ENCODE measurements at places on chromosomes 3 and 15. TPM values are rescaled to one million over a fixed set of nuclear protein-coding genes. Genes with fewer than 3 reads are reported as not detected.
A peak's percentile ranks its signal among the peaks of the same experiment; 100 is the strongest.

DNA sequence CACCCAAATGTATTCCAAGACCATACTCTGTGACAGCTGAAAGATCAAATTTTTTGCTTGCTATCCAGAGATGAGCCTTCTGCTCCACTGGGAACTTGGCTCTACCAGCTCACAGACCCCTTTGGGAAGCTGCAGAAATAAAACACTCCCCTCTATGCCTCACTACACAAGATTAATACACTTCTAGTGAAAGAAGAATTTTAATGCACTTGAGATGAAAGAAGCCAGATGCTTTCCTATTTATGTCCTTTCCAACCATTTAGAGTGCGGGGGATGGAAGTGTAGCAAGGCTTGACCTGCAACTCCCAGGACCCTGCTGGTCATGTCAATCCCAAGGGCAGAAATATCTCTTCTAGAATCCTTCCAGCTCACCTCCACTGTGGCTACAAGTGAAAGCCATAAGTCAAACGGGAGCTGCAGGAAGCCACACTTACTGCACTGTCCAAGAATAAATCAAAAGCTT, 34.7 kb downstream of the ANXA2 start:
- DNase-seq = no peak

DNA sequence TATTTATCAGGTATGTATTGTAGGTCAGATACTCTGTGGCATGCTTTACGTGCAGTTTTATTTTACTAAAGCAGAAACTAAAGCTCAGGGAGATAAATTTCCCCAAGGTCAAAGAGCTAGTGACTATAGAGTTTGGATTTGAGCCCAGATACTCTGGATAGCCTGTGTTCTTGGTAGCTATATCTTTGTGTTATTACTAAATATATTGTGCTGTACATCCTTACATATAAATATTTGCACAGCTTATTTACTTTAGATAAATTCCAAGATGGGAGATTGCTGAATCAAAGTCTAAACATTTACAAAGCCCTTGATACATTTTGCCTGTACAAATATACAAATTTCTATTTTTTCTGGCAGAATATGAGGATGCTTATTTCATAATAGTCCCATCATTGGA, 660.9 kb upstream of the NAALADL2 start:
- no peak for DNase-seq

- no peak for DNase-seq
Measured at GRCh38 chr15:52790941-52791751, 1.0 kb upstream of the ONECUT1 start.

DNA sequence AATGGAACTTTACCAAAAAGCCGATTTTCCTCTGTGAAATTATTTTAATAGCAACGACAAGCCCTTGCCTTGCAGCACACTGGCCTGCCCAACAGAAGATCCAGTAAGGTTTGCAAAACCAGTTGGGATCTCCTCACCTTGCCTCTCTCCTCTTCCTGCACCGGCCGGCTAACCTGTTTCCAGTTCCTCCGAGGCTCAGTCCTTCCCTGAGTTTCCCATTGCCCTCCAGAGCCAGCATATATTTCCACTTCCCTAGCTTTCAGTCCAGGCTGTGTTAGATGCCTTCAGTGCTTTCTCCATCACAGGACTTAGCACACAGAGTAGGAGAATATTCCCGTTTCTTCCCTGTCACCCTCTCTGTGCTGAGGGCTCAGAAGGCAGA, 60.3 kb downstream of the NOX5 start:
- DNase-seq = peak; percentile 19

DNA sequence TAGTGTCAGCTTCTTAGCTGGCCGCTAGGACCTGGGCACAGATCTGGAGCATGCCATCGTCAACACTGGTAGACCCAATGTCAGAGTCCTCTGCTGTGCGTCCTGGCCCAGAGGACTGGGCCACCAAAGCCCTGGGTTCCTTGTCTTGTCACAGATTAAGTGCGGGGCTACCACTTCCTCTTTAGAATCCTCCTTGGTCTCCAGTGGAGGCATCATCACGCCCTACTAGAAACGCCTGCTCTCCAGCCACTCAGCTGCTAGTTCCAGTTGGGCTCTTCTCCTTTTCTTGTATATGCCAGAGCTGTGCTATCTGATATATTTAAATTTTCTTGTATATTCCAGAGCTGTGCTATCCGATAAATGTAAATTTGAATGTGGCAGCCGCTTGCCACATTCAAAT, 11.2 kb downstream of the PPCDC start:
- DNase-seq = no peak

POLQ gene
- total RNA-seq = 0.99 TPM

DNA sequence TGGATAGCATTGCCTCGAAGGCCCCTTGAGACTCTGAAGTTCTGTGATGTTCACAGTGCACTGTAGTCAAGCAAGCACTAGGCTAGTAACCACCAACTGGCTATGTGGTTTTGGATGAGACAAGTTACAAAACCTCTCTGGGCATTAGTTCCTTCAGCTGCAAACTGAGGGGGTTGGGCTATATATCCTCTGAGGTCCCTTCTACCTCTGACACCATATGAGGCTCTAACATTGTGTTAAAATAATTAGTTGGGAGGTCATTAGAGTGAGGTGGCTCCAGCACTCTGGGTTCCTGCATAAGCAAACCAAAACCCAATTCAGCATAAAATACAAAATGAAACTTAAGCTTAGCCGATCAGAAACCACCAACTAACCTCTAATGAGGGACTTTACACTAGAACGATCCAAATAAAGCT, 209.5 kb upstream of the LRRN1 start:
- DNase-seq = no peak

HOMER2 gene
- total RNA-seq = 0.20 TPM

DNA sequence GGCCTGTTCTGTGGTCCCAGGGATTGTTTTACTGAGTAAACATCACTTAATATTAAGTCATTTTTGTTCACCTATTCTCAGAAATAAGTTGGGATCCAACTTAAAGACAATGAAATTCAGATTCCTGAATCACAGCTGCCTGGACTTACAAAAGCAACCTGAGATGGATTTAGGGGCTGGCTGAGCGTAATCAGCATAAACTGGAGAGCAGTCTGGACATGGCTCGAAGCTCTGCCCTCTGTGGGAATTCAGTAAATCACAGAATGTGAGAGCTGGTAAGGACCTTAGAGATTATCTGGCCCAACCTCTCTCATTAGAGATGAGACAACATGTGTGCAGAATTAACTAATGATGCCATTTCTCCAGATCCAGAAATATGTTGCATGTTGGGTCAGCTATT, 23.7 kb downstream of the CCDC80 start:
- DNase-seq = no peak

MKRN2 gene
- total RNA-seq = 21.6 TPM

DNA sequence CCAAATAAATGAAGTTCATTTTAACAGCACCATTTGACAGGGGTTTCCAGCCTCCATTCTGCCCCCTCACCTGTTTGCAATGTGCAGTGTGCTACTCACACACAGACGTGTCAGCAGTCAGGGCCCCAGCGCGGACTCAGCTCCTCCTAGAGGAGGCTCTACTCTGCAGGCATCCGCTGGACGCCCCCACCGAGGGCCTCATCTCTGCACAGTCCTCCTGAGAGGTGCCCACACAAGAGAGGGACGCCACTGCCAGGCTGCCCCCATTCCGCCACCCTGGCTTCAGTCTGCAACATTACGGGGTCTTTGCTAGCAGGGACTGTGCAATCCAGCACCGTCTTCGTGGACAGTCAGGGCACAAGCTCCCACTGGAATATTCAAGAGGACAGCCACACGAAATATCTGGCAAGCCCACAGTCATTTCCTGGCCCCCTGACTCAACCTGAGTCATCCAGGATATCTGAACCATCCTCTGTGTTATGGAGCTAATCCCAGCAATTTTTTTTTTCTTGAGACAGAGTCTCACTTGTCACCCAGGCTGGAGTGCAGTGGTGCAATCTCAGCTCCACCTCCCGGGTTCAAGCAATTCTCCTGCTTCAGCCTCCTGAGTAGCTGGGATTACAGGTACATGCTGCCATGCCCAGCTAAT, 255.0 kb downstream of the OCA2 start:
- no peak for DNase-seq

DNA sequence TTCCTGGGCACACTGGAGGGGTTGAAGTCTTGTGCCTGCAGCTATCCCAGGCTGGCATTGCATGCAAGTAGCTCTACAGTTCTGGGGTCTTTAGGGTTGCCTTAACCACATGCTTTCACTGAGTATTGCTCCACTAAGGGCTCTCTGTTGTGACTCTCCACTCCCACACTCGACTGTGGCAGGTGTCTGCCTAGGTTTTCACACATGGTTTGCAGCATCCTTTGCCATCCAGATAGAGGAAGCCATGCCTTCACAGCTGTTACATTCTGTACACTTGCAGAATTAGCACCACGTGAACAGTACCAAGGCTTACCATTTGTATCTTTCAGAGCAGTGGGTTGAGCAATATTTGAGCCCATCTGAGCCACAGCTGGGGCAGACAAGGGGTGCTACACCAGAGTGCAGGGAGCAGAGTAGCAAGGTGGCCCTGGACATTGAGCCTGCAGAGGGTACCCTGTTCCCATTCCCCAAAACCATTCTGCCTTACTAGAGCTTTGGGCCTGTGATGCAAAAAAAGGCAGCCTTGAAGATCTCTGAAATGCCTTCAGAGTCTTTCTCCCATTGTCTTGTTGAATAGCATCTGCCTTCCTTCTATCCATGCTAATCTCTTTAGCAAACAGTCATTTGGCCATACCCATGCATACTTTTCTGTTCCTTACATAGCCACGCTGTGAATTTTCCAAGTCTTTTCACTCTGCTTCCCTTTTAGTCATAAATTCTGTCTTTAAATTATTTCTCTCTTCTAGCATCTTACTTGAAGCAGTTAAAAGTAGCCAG, 95.2 kb upstream of the PLCL2 start:
- no peak for DNase-seq

DNA sequence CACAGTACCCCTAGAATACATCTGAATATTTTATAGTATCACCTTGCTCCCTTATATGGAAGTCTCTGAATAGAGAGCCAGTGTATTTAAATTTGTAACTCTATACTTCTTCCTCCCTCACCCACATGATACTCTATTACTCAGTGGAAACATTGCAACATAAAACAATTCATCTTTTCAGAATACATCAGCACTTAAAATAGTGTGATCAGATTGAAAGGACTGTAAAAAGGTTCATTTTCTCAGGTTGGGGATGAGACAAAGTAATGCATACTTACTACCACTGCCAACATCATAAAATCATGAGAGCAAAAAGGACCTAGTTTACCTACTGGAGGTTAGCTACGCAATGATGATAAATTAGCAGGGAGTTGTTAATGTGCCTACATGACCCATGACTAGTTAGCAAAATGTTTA, 13.8 kb upstream of the THRB start:
- DNase-seq = peak; percentile 50

DNA sequence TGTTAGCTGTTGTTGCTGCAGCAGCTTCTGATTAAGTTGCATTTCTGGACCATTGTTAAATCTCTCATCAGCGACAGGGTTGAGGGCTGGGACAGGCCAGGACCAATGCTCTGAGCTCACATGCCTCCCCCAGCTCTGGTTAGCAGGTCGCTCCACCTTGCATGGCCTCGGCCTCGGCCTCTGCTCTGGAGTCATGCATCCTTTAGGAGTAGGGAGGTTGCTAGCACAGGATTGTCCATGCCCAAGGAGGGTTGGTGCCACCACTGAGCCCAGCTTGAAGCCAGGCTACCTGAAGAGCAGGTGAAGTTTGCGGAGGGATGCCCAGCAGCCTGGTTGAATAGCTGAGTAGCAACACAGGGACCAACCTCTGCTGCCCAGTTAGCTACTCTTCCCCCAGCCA, 11.2 kb upstream of the CPNE9 start:
- DNase-seq = no peak

- DNase-seq = no peak
Measured at GRCh38 chr3:157131861-157132260, 28.1 kb downstream of the CCNL1 start.

WDR5B gene
- 2.6 TPM for total RNA-seq

- no peak for DNase-seq
Measured at GRCh38 chr3:137349557-137350348, 392.0 kb downstream of the IL20RB start.

ACSBG1 gene
- not detected for total RNA-seq

DBR1 gene
- 14.5 TPM for total RNA-seq

- peak; percentile 15 for DNase-seq
Measured at GRCh38 chr15:78996894-78997275, 52.0 kb upstream of the CTSH start.
